Right cardiac atrium (tissue), 5 donors: ENCODE measurements at places on chromosomes 12 and 14.

- no peak for DNase-seq
Measured at GRCh38 chr12:114444422-114445279, 38.7 kb upstream of the TBX5 start.

- DNase-seq, result no peak
Measured at GRCh38 chr12:104275689-104276088, 27.9 kb upstream of the EID3 start.

DNA sequence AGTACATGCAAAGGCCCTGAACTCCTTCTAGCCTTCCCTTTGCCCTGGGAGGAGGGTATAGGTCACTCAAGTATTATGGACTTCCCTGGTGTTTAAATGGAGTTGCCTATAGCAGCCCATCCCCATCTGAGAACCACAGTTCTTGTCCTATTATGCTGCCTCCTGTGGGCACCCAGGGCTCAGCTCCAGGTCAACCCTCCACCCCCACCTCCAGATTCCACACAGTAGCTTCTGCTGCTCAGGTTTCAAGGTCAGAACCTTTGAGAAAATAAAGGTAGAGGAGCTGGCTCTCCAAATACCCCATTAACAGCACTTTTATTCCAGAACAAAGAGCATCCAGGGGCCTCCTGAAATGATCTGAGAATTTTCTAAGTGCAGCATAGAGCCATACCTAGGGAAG lies 57.4 kb downstream of the ACTN1 start:
- DNase-seq, result no peak

DNA sequence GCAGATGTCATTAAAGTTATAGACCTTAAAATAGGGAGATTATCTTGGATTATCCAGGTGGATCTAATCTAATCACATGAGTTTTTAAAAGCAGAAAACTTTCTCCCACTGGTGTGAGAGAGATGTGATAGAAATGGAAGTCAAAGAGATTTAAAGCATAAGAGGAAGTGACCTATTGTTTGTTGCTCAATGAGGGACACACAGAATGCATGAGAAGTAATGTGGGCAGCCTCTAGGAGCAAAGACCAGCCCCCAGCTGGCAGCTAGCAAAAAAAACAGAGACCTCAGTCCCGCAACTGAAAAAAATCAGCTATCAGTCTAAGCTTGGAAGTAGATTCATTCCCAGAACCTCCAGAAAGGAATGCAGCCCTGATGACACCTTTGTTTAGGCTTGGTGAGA lies 24.6 kb upstream of the ANP32D start:
- no peak for DNase-seq

DNA sequence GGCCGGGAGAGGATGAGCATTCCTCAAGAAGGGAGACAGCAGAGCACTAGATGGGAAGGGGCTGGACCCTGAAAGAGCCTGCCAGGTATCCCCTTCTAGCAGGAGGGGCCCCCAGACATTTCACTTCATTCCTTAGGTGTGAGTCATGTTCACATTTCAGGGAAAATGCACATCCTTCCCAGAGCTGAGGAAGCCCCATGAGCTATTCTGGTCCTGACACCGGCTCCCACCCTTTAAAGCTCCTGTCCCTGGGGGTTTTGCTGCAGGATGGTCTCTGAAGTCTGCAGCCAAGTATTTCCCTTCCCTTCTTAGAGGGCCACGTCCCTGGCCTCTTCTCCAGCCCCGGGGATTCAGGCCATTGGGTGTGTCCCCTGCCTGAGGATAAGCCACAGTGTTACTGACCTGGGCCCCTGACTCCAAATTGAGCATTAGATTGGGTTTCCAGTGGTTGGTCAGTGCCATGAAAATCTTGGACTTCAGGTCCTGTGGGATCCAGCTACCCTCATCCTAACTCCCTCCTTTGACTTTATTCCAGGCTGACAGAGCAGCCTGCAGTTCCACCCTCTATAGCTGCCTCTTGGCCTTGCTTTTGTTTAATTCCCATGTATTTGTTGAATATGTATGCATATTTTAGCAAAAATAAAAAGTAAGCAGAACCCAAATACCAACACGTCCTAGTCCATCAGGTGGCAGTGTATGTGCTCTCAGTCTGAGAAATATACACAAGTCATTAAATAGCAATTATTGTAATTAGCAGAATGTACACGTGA lies 267.1 kb downstream of the CACNA1C start:
- DNase-seq, result no peak

DNA sequence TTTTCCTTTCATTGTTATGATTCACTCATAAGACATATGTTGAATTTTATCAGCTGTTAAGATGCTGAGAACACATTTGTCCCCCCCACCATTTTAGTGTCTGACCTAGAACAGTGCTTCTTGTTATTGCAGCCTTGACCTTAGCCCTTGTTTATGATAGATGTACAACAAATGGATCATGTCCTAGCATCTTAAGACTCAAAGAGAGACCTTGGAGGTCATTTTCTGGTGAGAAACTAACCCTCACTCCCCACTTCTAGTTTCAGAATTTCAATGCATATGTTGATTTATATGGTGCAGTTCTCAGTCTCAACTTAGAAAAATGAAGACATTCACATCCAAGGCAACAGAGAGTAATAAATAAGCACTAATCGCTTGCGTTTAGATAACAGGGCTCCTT lies 391.2 kb downstream of the AEBP2 start:
- DNase-seq, result no peak

- no peak for DNase-seq
Measured at GRCh38 chr14:26621364-26621763, 23.5 kb upstream of the NOVA1 start.

- no peak for DNase-seq
Measured at GRCh38 chr12:47725893-47726292, 603 bp upstream of the ENDOU start.

DNA sequence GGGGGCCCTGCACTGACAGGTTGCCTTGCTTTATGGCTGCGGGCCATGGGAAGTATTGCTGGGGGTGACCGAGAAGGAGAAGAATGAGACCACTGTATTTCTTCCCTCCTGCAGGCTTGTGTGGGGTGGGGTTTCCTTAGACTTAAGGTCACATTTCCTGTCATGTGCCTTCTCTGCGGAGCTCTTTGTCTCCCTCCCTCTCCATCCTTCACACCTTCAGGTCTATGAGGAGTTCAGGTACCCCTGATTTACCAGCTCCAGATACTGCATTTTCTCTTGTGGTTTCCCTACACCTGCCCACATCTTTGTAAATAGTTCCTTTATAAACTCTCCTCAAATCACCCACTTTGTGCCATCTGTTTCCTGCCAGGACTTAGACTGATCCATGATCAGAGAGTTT lies 3.6 kb downstream of the FNTB start:
- no peak for DNase-seq

DNA sequence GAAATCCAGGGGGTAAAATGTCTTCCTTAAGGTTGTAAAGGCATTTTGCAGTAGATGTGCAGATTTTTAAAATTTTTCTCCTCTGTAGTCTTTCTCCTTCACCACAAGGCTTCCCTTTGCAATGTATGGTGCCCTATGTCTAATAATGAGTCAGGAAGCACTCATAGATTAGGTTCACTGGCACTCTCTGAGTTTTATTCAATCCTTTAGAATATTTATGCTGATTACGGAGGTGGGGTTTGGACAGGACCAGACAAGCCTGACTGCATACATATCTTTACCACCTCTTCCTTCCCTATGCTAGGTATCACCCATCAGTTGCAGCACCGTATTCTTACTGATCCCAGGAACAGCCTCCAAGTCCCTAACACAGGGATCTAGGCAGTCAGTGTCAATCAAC lies 99.5 kb downstream of the NEDD1 start:
- no peak for DNase-seq

- DNase-seq, result peak; percentile 30
Measured at GRCh38 chr12:81231574-81232368, 153.9 kb downstream of the ACSS3 start.

DNA sequence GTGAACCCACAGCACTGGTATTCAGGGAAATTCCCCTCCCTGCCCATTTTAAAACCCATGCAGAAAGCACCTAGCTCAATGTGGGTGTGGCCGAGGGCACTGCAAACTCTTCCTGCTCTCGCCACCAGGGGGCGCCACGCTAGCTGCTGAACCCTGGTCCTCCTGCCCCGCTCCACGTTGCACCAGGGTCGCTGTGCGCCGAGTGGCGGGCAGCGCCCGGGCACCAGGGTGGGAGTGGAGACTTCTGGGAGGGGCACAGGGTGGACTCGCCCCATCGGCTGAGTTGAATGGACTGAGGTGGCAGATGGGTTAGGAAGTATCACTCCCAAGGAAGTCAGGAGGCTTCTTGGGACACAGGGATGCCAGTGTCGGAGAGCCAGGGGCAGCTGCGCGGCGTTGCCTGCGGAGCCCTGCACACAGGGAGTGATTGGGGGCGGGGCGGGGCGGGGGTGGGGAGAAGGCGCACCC lies 48.1 kb upstream of the BCL11B start:
- peak; percentile 71 for DNase-seq

- no peak for DNase-seq
Measured at GRCh38 chr12:48764521-48764920, 24.4 kb downstream of the ADCY6 start.

GRCh38 chr12:47687636-47688035 lies 18.2 kb downstream of the RPAP3 start:
- no peak for DNase-seq

- no peak for DNase-seq
Measured at GRCh38 chr12:53530920-53531319, 23.6 kb upstream of the NPFF start.

GRCh38 chr14:68593806-68594536 lies 198.9 kb downstream of the ZFP36L1 start:
- DNase-seq, result no peak
